ENCODE measurements at places on chromosomes 2 and 18. TPM values are rescaled to one million over a fixed set of nuclear protein-coding genes. Genes with fewer than 3 reads are reported as not detected.

GRCh38 chr2:46377101-46377581 lies 79.9 kb downstream of the EPAS1 start:
- H3K4me3 ChIP-seq, result no peak overlapping the region
- H3K4me1 ChIP-seq, result peaks cover 13% of the 10 kb centered on the region
- H3K27ac ChIP-seq, result no peak overlapping the region

Gene UGT1A7
- not detected for total RNA-seq

Gene PHLPP1
- total RNA-seq, result 10.7 TPM

DNA sequence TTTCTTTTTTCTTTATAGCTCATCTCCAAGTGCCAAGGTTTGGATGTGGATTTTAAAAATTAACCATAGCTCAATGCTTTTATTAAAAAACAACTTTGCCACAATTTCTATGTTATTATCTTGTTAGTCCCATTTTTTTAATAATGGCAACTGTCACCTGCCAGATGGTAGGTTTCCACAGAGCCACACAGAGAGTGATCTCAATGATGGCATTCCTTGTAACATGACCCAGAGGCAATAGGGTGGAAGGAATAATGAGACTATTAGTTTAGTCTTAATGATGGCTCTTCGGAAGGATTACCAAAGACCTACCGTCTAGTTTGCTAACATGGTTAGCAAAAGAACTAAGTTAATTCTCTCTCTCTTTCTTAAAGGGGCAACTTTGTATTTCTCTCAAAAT lies 64.0 kb downstream of the REL start:
- H3K4me3 ChIP-seq, result no peak overlapping the region
- DNase-seq, result no peak
- no peak overlapping the region for H3K27ac ChIP-seq
- no peaks in the 10 kb centered on the region for H3K27me3 ChIP-seq
- H3K4me1 ChIP-seq, result no peaks in the 10 kb centered on the region

Gene RAD51AP2
- total RNA-seq, result not detected

DNA sequence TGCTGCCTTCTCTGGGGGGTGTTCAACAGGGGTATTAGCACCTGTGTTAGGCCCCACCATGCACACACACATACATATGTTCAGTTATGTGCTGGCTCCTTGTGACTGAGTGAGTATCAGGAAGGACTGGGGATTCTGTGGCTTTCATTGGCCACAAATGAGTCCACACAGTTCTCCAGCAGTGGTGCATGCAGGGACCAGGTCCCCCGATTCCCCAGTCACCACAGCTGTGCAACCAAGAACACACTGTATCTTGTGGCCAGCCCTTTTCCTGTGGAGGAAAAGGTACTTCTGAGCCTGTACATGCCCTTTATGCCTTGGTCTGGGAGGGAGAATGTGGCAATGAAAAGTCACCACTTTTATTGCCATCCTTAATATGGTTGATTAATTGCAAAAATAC lies 74.9 kb upstream of the KLF7 start:
- H3K36me3 ChIP-seq, result no peaks in the 10 kb centered on the region
- peaks cover 11% of the 10 kb centered on the region for H3K4me1 ChIP-seq
- H3K27me3 ChIP-seq, result no peaks in the 10 kb centered on the region
- H3K27ac ChIP-seq, result no peak overlapping the region

Gene CDH19
- total RNA-seq, result 35.8 TPM

- DNase-seq, result no peak
- no peak overlapping the region for H3K4me3 ChIP-seq
- H3K27ac ChIP-seq, result no peak overlapping the region
- H3K4me1 ChIP-seq, result peaks cover 10% of the 10 kb centered on the region
Measured at GRCh38 chr2:119782308-119783027, 22.7 kb downstream of the PTPN4 start.

GRCh38 chr2:105362862-105363591 lies 25.7 kb downstream of the C2orf49 start:
- H3K27ac ChIP-seq, result no peak overlapping the region
- H3K27me3 ChIP-seq, result no peaks in the 10 kb centered on the region
- peaks cover 5% of the 10 kb centered on the region for H3K36me3 ChIP-seq
- no peak overlapping the region for H3K4me3 ChIP-seq

Gene CRYGD
- not detected for total RNA-seq

- H3K4me1 ChIP-seq, result no peaks in the 10 kb centered on the region
- H3K27me3 ChIP-seq, result no peaks in the 10 kb centered on the region
- H3K27ac ChIP-seq, result no peak overlapping the region
- H3K36me3 ChIP-seq, result no peaks in the 10 kb centered on the region
- DNase-seq, result no peak
Measured at GRCh38 chr2:191748059-191748461, 70.1 kb downstream of the NABP1 start.

- no peak overlapping the region for H3K4me3 ChIP-seq
- no peak for DNase-seq
- H3K4me1 ChIP-seq, result no peaks in the 10 kb centered on the region
Measured at GRCh38 chr2:177068967-177069366, 143.6 kb upstream of the HNRNPA3 start.

- H3K4me3 ChIP-seq, result no peak overlapping the region
- no peaks in the 10 kb centered on the region for H3K4me1 ChIP-seq
- DNase-seq, result no peak
- H3K27ac ChIP-seq, result no peak overlapping the region
- no peaks in the 10 kb centered on the region for H3K27me3 ChIP-seq
- no peaks in the 10 kb centered on the region for H3K36me3 ChIP-seq
Measured at GRCh38 chr2:2547451-2547850, 216.4 kb upstream of the MYT1L start.

DNA sequence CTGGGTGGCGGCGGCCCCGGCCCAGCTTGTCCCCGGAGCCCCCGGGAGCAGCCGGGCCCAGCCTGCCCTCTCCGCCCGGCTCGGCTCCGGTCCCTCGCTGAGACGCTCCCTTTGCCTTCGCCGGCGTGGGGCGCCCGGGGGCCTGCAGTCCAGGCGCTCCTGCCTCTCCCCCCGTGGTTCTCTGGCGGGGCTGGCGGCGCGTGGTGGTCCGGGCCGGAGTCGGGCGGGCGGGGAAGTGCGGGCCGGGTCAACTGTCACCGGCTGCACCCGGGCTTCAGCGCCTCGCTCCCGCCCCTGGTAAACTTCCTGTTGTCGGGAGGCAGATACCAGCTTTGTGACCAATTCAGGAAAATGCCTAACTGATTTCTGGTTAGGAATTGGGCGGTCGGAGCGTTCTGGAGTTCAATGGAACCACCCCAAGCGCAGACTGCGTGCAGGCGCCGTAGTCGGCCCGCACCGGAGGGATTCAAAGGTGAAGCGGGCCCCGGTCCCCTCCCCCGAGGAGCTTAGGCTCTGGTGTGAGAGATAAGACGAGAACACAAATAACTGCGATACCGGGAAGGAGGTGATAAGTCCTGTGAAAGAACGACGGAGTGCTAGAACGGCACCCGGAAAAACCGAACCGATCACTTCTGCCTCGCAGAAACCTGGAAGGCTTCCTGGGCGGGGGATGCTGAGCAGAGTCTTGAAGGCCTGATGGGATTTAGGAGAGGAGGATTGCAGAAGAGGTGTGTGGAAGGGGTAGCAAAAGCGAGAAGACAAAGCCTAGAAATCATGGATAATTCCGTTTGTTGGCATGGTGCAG lies 891 bp downstream of the CAB39 start:
- DNase-seq, result peak; percentile 19
- H3K36me3 ChIP-seq, result no peaks in the 10 kb centered on the region
- peaks cover 40% of the 10 kb centered on the region for H3K4me1 ChIP-seq
- H3K27me3 ChIP-seq, result no peaks in the 10 kb centered on the region
- H3K27ac ChIP-seq, result peak overlapping the region; percentile 95

Gene UGT1A5
- not detected for total RNA-seq

DNA sequence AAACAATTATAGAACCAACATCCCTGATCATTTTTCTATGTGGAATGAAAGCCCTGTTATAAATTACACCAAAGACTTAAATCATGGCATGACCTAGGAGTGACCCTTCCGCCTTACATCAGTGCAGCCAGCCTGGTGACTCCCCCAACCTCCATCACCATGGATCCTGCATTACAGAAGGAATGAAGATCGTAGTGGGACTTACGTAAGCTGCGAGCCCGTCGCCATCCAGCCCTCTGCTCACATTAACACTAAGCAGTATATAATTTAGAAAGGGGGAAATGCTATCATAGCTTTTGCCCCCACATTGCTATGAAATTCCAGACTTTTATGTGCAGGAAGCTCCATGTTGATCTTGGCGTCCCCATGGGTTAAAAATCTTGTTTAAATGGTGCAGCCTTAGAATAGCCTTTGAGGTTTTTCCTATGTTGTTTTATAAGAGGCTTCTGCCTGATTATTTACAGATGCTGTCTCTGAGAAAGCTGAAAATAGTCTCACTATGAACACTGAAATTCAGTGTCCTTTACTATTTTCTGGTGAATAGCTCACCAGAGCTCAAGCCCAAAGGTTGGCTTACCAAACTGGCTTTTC lies 76.3 kb downstream of the COLEC12 start:
- no peak overlapping the region for H3K4me3 ChIP-seq
- H3K4me1 ChIP-seq, result peaks cover 20% of the 10 kb centered on the region
- H3K27me3 ChIP-seq, result no peaks in the 10 kb centered on the region
- no peak overlapping the region for H3K27ac ChIP-seq

DNA sequence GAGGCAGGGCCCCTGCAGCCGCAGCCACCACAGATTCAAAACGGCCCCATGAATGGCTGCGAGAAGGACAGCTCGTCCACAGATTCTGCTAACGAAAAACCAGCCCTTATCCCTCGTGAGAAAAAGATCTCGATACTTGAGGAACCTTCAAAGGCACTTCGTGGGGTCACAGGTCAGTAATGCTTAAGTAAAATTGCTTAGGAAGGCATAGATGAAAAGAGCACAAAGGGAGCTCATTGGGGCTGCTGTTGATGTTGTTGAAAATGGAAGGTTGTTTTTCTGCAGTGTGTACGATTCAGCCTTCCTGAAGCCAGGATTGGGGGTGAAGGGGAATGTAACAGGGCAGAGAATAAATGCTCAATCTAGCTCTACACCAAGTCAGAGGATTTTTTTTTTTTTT lies 90.5 kb downstream of the KCTD18 start:
- no peaks in the 10 kb centered on the region for H3K27me3 ChIP-seq
- H3K4me1 ChIP-seq, result no peaks in the 10 kb centered on the region
- H3K4me3 ChIP-seq, result no peak overlapping the region
- no peak overlapping the region for H3K27ac ChIP-seq
- H3K36me3 ChIP-seq, result peaks cover 36% of the 10 kb centered on the region

DNA sequence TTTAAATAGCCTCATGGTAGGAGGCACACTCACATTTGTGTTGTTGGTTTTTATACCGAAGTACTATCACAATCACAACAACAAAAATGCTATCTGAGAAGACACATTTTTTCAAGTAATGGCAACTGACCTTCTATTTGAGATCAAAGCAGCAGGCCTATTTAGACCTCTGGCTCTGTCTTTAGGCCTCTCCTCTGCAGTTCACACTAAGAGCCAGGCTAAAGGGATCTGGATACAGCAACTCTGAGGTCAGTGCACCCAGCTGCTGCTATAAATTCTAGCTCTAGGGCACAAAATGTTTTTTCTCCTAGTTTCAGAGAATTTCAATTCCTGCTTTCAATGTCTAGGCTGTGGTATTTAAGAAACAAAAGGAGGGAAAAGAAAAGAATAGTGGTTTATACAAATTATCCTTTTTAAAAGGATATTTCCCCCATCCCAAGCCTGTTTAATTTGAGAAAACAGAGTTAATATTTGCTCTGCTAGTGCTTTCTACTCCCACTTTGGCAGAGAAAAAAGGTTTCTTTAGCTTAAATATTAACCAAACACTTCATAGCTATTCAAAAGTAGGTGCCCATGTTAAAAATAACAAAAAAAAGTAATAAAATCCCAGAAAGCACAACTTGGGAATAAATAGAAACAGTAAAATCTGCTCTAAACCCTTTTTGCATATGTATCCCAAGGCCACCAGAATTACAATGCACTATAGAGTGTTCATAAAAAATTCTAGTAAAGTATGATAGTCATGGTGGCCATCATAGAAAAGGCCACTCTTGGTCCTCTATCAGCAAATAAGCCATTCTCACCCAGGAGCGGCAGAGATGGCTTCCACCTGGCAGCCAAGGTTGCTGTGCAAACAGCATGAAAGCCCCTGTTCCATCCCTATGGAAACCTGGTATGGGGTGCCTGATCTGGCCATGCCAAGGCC lies 293.6 kb upstream of the SESTD1 start:
- no peaks in the 10 kb centered on the region for H3K36me3 ChIP-seq
- no peaks in the 10 kb centered on the region for H3K4me1 ChIP-seq
- no peak overlapping the region for H3K4me3 ChIP-seq
- DNase-seq, result no peak
- H3K27me3 ChIP-seq, result no peaks in the 10 kb centered on the region

DNA sequence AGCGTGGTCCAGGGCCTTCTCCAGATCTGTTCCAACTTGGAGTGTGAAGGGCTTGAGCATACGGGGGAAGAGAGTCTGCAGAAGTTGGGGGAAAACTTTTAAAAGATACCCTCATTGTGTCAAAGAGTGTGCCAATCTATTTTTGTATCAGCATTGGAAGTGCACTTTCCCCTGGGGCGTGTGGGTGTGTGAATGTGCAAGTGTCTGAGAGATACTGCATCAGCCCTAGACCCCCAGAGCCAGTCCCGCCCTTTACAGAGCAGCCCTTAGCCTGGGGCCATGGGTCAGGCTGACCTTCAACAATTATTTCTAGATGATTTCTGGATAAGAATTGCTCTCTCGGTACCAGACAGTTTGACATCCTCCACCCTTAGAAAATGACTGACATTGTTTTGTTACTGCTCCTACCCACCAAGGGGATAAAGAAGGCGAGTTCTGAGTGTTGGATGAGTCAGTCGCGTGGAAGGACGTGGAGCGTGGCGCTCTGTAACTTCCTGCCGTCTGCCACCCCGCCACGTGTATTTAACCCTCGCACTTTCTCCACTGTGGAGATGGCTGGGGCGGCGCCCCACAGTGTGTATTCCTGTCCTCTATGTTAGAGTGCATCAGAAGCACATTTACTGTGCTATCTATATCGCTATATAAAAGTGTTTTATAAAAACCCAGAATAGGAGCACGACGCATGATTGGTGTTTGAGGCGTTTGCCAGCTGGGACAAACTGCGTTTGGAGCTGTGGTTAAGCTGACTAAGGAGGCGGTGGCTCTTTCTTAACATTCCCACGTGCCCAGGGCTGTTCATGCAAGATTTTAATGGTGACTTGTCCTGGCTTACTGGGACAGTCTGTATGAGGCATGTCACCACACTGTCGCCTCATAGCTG lies 122.6 kb downstream of the CABLES1 start:
- H3K27ac ChIP-seq, result no peak overlapping the region
- H3K4me3 ChIP-seq, result no peak overlapping the region
- no peaks in the 10 kb centered on the region for H3K36me3 ChIP-seq

- H3K27me3 ChIP-seq, result no peaks in the 10 kb centered on the region
- H3K4me3 ChIP-seq, result no peak overlapping the region
- no peaks in the 10 kb centered on the region for H3K36me3 ChIP-seq
- no peak overlapping the region for H3K27ac ChIP-seq
- DNase-seq, result no peak
Measured at GRCh38 chr2:72833084-72833714, 7.4 kb upstream of the EXOC6B start.

Gene KCNG2
- not detected for total RNA-seq

DNA sequence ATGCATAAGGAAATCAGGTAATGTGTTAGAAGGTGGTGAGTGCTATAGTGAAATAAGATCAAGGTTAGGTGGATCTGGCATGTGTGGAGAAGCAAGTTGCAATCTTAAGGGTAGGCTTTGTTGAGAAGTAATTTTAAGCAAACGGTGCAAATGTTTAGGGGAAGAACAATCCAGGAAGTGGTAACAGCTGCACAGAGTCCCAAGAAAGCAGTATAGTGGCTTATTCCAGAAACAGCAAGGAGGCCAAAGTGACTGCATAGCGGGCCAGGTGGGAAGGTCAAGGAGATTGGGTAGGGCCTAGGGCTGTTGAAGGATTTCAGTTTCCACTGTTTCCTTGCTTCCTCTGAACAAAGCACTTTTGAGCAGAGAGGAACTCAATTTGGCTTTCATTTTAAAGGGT lies 30.0 kb upstream of the RAB1A start:
- no peaks in the 10 kb centered on the region for H3K36me3 ChIP-seq
- H3K27me3 ChIP-seq, result no peaks in the 10 kb centered on the region
- H3K4me1 ChIP-seq, result peaks cover 26% of the 10 kb centered on the region
- no peak for DNase-seq

Measured in heart right ventricle (tissue), 16 donors.